ENCODE measurements at places on chromosomes 13 and 19.
A peak's percentile ranks its signal among the peaks of the same experiment; 100 is the strongest.

- H3K4me1 ChIP-seq = no peaks in the 10 kb centered on the region
- no peaks in the 10 kb centered on the region for H3K36me3 ChIP-seq
- no peaks in the 10 kb centered on the region for H3K27me3 ChIP-seq
- no peak for DNase-seq
- no peak overlapping the region for H3K27ac ChIP-seq
Measured at GRCh38 chr13:65650321-65650720, 1579.8 kb downstream of the PCDH9 start.

DNA sequence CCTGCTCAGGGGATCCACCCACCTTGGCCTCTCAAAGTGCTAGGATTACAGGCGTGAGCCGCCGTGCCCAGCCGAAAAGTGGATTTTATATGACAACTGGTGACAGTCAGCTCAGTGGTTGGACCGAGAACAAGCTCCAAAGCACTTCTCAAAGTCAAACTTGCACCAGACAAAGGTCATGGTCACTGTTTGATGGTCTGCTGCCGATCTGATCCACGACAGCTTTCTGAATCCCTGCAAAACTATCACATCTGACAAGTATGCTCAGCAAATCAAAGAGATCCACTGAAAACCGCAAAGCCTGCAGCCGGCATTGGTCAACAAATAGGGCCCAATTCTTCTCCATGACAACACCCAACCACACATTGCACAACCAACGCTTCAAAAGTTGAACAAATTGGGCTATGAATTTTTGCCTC is 21.6 kb upstream of the NAA16 start:
- DNase-seq = no peak
- no peak overlapping the region for H3K27ac ChIP-seq
- H3K27me3 ChIP-seq = no peaks in the 10 kb centered on the region
- H3K4me1 ChIP-seq = peaks cover 3% of the 10 kb centered on the region

DNA sequence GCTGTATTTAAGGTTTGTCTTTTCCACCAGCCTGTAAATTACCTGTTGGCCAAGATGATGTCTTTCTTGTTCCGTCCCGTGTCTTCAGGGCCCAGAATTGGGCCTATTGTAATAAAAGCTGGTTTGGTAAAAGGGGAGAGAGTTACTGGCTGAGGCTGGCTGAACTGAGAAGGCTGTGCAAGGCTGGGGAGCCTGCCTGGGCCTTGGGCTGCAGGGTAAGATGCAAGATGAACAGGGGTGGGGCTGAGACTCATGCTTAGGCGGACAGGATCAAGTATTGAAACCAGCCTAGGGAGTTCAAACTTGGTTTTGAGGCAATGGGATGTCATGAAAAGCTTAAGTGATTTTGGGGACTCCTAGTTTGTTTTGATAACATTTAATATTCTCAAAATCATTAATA is 142.3 kb downstream of the PCCA start:
- no peak overlapping the region for H3K4me3 ChIP-seq
- no peak for DNase-seq
- H3K27me3 ChIP-seq = no peaks in the 10 kb centered on the region
- no peak overlapping the region for H3K27ac ChIP-seq

- H3K4me1 ChIP-seq = peaks cover 6% of the 10 kb centered on the region
- H3K27ac ChIP-seq = no peak overlapping the region
- no peaks in the 10 kb centered on the region for H3K27me3 ChIP-seq
Measured at GRCh38 chr19:4057931-4058692, 8.6 kb downstream of the ZBTB7A start.

DNA sequence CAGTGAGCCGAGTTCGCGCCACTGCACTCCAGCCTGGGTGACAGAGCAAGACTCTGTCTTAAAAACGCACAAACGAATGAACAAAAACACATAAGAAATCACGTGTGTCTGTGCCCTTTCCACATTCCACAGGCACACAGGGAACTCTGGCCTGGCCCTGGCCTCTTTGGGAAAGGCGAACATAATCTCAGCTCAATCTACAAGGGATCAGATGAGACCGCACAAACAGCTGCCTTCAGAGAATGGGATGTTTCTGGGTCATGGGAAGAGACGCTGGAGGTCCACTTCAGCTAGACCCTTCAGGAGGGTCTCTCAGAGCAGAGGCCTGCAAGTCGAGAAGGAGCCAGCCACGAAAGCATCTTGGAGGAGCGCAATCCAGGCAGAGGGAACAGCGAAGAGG is 6.3 kb upstream of the CRTC1 start:
- H3K4me3 ChIP-seq = no peak overlapping the region
- H3K27me3 ChIP-seq = no peaks in the 10 kb centered on the region
- DNase-seq = no peak
- H3K27ac ChIP-seq = no peak overlapping the region
- peaks cover 1% of the 10 kb centered on the region for H3K4me1 ChIP-seq
- no peaks in the 10 kb centered on the region for H3K36me3 ChIP-seq

- H3K4me1 ChIP-seq = peaks cover 7% of the 10 kb centered on the region
- no peak for DNase-seq
- H3K36me3 ChIP-seq = no peaks in the 10 kb centered on the region
- H3K27me3 ChIP-seq = no peaks in the 10 kb centered on the region
Measured at GRCh38 chr19:55493052-55493644, 4.9 kb downstream of the SSC5D start.

DNA sequence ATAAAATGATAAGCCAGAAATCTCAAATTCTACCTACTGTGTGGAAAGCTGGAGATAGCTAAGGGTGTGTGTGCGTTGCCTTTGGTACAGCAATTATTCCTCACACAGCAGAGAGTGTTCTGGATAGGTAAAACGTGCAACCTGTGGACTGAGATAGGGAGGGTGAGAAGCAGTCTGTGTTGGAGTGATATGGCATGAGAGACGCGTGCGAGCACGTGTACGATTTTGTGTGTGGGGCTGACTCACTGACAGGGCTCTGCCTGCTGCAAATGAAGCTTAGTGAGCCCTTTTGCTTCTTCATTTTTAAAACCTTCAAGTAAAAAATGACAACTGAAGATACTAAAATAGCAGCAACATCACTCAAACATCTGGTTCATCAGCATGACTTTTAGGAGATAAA is 35.7 kb upstream of the SLC10A2 start:
- DNase-seq = no peak
- H3K27ac ChIP-seq = no peak overlapping the region
- no peaks in the 10 kb centered on the region for H3K27me3 ChIP-seq
- H3K36me3 ChIP-seq = no peaks in the 10 kb centered on the region
- H3K4me3 ChIP-seq = no peak overlapping the region

DNA sequence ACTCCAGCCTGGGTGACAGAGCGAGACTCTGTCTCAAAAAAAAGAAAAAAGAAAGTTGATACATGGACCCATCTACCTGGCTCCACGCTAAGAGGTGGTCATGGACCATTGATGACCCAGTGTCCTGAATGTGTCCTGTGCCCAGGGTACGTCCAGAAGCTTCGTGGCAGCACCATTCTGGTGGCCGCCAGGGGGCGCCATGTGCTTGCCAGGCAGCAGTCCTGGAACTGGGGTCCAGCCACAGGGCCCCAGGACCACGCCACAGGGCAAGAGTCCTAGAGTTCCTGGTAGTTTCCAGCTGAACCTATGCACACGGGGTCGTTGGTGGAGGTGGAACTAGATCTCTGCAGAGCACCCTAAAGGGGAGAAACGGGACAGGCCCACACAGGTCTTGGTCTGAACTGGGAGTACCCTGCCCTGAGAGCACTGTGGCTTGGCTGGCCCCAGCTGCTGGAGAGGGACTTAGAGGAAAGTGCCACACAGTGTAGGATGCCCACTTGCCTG is 19.9 kb upstream of the FBXO27 start:
- no peak overlapping the region for H3K27ac ChIP-seq
- no peaks in the 10 kb centered on the region for H3K27me3 ChIP-seq
- no peak for DNase-seq
- H3K4me1 ChIP-seq = no peaks in the 10 kb centered on the region

DNA sequence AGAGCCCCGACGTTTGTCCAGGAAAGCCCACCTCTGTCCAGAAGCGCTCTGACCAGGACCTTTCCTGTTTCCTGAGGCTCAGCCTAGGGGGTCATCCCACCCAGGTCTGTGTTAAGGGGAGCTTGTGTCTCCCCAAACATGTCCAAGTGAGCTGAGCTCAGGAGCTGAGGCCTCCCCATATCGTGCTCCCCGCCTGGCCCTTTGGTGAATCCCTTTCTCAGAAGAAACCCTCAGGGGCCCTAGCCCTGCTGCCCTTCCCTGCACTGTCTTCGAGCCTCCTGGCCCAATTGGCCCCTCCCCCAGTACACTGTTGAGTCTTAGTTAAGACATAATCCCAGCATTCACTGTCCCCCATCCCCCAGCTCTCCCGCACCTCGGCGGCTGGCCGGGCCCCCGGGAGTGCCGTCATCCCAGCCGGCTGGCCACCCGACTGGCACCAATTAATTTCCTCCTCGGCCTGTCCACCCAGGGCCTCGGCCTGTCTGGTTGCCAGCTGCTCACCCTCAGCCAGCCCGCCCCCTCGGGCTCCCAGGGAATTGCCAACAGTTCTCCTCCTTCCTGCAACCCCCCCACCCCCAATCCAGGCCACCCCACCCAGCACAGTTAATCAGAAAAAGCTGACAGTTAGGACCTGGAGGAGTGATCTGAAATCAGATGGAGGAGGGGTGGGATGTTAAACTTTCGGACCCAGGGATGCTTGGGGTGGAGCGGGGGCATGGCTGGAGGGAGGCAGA is 13.6 kb downstream of the IER2 start:
- peak overlapping the region; percentile 19 for H3K4me3 ChIP-seq
- no peaks in the 10 kb centered on the region for H3K27me3 ChIP-seq
- H3K36me3 ChIP-seq = no peaks in the 10 kb centered on the region
- peak overlapping the region; percentile 86 for H3K27ac ChIP-seq
- DNase-seq = no peak
